ENCODE measurements at places on chromosomes 4 and X.
A peak's percentile ranks its signal among the peaks of the same experiment; 100 is the strongest.

GRCh38 chr4:107709916-107710315 lies 10.1 kb downstream of the PAPSS1 start:
- DNase-seq, result no peak

DNA sequence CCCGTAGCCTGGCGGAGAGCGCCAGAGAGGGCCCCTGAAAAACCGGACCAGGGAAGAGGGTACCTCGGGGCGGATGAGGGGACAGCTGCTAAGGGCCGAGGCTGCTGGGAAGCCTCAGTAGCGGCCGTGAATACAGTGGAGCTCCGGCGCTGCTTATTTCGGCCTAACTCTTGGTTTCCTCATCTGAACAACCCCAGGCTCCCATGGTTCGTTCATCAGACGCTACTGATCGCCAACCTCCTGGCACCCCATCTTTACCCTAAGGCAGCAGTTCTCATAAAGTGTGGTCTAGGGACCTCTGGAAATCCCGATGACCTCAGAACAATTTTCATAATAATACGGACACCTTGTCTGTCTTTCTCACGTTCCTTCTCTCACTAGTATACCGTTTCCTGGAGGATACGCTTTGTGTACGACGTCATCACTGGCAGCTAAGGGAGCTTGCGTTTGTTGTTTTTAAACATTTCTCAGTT lies 645 bp upstream of the RAB28 start:
- no peak for DNase-seq

- DNase-seq, result no peak
Observed at GRCh38 chr4:76275486-76276124, 24.1 kb downstream of the FAM47E start.

DNA sequence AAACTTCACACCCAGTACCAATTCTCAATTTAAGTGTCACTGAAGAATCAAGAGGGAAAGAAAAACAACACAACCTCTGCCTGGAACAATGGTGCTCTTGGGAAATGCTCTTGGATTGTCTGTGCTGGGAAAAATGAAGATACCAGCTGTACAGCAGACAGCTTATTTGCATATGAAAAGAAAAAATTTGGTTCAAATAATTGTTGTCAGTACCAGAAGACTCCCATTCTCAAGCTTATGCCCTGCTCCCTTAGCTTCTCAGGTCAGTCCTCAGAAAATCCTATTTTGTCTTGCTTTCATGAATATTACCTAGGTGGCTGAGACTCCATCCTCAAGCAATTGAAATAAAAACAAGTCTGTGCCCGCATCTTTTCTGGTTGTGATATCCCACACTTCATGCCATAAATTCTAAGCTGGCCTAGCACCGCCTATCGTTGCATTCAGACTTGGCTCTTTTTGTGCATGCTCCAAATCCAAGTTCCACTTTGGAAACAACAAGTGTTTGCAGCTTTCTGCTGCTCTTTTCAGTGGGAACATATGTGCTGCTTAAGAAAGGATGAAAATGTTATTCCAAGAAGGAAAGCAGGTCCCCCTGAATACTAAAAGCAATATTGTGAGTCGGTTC lies 431.6 kb downstream of the INPP4B start:
- DNase-seq, result no peak

GRCh38 chr4:79907001-79907400 lies 166.0 kb downstream of the ANTXR2 start:
- DNase-seq, result no peak

DNA sequence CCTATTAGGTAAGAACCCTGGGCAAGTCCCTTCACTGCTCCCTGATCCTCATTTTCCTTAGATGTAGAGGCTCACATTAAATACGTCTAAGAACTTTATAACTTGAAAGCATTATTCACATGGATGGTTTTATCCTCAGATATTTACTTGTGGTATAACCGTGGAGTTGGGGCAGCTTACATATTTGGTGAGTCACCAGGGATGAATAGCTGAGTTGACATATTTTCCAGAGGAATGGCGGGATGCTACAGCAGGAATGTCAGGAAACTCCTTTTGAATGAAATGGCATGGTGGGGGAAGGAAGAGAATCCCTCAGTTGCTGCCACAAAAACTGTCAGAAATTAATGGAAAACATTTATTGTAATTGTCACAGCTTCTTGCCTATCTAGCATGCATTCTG lies 165.3 kb upstream of the RPS6KA3 start:
- DNase-seq, result no peak

DNA sequence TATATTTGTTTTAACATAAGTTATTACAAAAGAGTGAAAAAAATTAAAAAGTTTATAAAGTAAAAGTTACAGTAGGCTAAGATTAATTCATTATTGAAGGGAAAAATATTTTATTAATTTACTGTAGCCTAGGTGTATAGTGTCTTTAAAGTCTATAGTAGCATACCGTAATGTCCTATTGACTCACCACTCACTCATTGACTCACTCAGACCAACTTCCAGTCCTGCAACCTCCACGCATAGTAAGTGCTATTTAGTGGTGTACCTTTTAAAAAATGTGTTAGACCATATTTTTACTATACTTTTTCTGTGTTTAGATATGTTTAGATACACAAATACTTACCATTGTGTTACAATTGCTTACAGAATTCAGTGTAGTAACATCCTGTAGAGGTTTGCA lies 841.1 kb downstream of the CENPC start:
- no peak for DNase-seq

DNA sequence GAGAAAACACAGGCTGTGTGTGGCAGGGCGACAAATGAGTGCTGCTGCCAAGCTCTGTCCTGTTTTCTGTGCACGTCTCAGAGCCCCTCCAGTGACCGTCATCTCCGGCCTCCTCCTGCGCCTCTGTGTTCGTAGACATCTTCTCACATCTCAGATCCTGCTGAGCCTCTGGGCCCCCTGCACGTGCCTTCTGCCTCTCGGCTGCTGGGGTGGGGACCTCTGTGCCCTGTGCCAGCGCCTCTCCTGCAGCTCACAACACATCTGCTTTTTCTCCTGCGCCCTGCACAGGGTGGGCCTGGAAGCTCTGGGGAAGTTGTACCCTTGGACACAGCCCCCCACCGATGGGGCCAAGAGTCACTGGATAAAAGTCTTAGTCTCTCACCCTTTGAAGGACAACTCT lies 2.4 kb upstream of the CTAG2 start:
- DNase-seq, result no peak

- DNase-seq, result no peak
Observed at GRCh38 chr4:2390784-2391421, 27.5 kb downstream of the ZFYVE28 start.

DNA sequence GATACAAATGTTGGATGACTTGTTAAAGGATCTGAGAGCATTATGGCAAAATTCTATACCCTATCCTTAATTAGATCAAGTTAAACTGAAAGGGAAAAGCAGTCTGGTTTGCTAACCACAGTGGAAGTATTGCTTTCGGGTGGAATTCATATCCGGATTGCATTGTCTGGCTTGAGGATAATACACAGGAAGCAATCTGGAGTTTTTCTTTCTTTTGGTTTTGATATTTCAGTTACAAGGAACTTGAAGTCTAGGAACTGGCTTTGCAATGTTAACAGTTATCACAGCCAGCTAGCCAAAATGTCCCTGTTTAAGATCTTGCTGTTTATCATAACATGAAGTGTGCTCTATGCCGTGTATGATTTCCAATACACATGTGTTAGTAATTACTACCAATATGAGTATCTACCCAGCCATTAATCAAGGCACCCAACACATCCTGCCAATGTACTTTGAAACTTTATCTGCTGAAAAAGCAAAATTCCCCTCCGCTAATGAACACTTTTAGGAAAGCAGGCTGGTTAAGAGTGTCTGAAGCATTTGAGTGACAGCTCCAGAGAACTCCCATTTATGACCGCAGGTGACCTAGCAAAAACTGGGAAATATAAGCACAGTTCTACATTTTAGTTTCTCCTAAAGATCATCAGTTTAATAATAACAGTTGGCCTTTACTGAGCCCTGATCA lies 146.4 kb downstream of the PALLD start:
- DNase-seq, result no peak

DNA sequence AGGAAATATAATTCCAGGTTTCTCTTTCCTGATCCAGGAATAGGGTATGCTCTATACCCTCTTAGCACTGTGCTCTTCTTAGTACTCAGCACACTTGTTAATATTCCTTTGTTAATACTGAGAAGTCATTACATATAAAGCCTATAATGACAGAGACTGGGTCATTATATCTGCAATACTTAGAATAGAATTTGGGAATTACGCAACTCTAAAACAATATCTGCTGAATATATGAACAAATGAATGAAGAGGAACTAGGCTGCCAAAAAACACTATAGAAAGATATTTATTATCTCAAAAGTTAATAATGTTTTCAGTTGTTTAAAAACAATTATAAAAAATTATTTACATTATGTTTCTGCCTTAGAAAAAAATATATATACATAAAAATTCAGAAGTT lies 36.4 kb upstream of the ANKRD50 start:
- DNase-seq, result no peak

GRCh38 chr4:108031427-108032083 lies 41.9 kb downstream of the HADH start:
- DNase-seq, result no peak

GRCh38 chr4:119797238-119797894 lies 168.8 kb upstream of the PDE5A start:
- DNase-seq, result no peak

GRCh38 chrX:119755981-119756533 lies 2.3 kb upstream of the SOWAHD start:
- peak; percentile 73 for DNase-seq

DNA sequence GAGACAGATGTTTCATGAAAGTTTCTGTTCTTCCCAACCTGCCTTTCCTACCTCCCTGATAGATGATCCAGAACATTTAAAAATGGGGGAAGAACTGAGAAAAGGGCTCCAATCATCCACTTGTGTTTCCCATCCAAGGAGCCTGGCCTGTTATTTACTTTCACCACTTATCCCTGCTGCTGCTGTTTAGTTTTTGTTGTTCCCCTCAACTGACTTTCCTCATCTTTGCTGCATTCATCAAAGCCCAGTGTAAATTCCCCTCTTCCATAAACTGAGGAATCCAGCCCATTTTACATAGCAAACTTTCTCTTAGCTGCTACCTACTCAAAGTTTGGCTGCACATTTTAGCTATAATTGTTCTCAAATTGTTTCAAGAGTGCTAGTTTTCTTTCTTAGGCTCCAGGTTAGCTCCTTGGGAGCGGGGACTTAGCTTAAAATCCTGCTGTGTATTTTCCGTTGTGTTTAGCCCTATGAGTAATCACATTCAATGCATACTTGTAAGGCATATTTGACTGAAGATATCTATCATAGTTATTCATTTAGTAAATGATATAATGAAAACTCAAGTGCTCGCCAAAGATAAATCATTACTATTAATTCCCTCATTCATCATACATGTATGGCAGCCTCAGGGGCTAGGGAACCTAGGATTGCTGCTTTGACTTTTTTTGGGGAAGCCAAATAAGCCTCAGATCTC lies 1.4 kb upstream of the PTPN13 start:
- no peak for DNase-seq

DNA sequence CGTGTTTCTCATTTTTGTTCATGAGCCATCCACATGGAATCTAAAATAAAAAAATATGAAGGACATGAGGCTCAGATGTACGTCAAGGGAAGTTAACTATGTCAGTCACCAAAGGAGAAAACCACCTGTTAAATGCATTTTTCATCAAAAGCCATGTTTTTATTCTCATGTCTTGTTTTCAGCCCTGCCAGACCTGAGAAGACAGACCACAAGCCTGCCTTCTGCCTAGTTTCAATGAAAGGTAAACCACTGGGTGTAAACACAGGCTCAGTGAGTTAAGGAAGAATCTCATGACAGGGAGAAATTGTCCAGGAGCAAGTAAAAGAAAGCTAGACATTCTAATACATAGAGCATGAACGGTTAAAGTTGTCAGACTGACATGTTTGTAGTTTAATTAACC lies 52.3 kb upstream of the TNIP3 start:
- DNase-seq, result no peak

Measured in activated effector memory CD4-positive, alpha-beta T cell treated with anti-CD3 and anti-CD28 coated beads, Interleukin-2, amount 50 U/mL, for 16 hours (primary cell).